ENCODE measurements at places on chromosomes 5 and 9.

- no peak for DNase-seq
Observed at GRCh38 chr9:4689687-4690104, 10.3 kb downstream of the CDC37L1 start.

- peak; percentile 77 for DNase-seq
Observed at GRCh38 chr9:37528652-37529471, 43.1 kb downstream of the POLR1E start.

GRCh38 chr5:109805883-109806282 is 116.2 kb downstream of the MAN2A1 start:
- DNase-seq = no peak

- no peak for DNase-seq
Observed at GRCh38 chr9:137787786-137788505, 89.6 kb upstream of the CACNA1B start.

DNA sequence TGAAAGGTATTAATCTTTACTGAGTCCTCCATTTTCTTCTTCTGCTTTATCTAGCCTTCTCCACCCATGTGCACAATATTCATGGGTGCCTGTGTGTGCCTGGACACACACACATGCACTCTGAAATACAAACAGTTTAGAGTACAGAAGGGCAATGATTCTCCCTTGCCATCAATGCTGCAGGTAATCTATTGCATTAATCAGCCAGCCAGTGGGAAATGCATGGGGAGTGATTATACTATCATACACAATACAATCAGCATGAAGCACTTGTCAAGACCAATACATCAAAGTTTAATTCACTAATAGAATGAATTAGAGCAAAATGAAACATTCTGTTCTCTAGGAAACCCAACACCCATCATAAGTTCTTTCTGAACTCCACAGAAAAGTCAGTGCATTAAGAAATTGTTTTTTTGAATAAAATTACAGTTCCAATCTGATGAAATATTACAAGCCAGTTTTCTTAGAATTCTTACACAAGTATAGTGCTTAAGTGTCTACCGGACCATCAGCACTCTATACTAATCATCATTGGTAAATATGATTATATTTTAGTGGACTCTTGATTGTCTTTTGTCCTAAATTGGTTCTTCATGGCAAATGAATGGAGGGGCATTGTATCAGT is 172.2 kb downstream of the ZSWIM6 start:
- no peak for DNase-seq

DNA sequence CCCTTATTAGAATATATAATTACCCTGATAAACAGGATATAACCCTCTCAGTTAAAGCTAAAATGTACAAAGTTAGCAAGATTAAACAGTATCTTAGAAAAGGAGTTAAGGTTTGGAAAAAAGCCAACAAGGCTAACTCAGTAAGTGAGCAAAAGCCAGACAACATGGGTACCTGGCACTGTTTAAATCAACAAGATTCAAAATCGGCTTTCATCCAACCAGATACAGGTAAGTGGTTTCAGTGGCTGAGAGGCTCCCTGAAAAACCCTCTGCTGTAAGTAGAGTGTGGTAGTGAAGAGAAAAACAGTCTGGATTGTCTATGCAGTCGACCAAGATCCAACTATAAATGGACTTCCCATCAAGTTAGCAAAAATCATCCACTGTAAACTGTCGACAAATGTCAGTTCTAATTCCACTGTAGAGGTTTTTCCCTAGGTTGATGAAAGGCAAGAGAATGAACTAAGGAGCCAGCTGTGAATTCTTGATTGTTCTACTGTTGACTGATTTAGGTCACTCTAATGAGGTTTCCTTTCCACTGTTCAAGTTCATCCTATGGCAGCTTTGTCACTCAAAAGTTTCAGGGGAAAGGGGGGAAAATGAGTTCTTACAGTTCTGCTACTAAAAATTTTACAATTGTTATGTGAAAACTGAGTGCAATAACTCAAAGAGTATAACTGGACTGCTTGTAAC is 27.3 kb downstream of the ETF1 start:
- DNase-seq = no peak

- DNase-seq = no peak
Observed at GRCh38 chr5:129541648-129542251, 81.7 kb downstream of the ADAMTS19 start.

DNA sequence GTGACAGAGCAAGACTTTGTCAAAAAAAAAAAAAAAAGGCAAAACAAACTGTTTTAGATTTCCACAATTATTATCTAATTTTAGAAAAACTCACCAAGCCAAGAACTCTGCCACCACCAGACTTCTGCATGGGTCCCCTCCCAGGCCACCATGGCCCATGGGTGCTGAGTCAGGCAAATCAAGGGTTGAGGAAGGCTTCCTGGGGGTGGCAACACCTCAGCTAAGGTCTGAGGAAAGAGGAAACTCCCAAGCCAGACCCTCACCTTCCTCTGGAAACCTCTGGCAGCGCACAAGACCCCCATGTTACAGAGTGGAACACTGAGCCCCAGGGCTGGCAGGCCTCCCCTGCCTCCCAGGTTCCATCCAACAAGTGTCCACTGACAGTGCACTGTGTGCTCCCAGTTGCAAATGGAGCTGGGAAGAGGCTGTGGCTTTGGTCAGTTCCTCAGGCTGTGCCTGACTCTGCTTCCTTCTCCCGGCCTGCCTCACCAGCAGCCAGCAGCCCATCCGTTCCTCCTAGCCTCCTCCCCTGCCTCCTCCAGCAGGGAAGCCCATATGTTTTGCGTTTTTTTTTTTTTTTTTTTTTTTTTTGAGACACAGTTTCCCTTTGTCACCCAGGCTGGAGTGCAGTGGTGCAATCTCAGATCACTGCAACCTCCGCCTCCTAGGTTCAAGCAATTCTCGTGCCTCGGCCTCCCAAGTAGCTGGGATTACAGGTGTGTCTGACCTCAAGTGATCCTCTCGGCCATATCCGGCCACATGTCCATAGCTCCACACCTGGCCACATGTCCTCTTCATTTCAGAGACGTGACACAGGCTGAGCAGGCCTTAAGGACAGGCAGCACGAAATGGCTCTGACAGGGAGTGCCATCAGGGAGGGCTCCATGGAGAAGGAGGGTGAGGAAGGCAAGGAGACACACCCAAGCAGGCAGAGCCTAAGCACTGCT is 3.5 kb upstream of the SUSD3 start:
- no peak for DNase-seq

GRCh38 chr9:128341435-128341849 is 1.1 kb downstream of the SLC27A4 start:
- peak; percentile 53 for DNase-seq

DNA sequence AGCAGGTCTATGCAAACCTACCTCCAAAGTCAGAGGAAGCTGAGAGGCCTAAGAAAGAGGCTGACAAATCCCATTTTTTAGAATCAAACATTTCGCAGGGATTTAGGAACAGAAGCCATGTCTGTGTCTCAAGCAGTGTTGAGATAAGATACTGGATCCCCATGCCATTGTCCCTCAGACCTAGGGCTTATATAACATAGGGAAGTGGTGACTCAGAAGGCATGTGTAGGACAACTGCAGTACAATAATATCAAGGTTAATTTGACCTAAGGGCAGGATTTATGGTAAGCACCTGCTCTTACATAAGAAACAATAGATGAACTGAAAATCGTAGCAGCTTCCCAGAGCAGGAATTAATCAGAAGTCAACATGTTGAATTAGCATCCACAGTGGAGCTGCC is 459.4 kb downstream of the ANXA1 start:
- DNase-seq = no peak

- no peak for DNase-seq
Observed at GRCh38 chr9:95947118-95947517, 71.6 kb downstream of the ERCC6L2 start.

DNA sequence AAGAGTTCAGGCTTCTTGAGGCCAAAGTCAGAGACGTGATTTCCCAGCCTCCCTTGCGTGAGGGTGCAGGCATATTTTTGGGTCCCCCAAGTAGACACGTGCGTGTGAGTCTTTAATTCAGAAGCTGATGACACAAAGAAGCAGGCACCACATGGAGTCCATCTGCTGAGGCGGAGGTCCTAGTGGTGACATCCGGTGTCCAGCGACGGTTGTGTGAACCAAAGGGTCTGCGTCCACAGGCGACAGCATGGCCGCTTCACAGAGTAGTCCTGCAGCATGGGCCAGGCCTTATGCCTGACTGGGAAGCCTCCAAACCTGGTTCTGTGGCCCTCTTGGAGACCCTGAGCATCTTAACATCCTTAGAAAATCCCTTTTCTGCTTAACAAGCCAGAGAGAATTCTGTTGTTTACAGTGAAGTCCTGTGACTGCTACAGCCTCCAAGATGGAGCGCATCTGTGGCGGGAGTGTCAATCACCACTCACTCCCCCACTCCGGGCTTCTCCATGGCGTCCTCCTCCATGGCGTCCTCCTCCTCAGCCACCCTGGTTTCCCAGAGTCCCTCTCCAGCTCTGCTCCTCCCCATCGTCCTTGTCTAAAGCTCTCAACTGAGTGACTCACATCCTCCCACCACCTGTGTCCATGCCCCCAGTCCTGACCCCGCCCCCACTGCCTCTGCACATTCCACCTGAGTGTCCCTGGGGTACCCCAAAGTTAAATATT is 133.8 kb downstream of the PAX5 start:
- DNase-seq = no peak

Data from activated T-helper 9 cell treated with anti-CD3 and anti-CD28 coated beads, Interleukin-2, amount 50 U/mL, for 16 hours (primary cell).